ENCODE measurements at places on chromosomes 3 and 15.

DNA sequence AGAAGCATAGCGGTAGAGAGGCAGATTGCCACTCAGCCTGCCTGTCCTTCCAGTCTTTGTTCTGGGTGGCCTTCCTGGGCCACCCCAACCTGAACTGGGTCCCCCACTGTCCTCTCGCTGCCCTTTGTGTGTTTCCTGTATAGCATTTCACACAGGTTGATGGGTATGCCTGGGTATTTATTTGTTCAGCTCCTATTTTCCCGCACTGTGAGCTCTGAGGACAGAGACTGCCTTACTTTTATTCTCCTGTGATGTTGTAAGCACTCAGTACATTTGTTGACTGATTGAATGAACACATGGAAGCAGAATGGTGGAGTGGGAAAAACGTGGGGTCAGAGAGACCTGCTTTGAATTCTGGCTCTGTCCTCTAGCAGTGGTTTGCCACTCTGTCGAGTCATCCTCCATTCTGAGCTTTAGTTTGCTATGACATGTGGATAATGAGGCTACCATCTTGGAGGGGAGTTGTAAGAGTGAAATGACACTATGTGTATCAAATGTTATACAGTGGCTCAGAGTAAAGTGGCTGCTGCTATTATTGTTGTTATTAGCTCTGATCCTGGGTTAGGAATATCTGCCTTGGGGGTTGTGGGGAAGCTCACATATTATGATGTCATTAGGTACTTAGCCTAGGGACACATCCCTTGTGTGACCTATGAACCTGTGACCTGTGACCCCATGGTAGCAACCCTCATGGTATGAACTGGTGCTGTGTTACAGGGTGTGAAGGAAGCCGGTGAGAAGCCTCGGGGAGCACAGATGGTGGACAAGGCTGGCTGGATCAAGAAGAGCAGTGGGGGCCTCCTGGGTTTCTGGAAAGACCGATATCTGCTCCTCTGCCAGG, 6.4 kb downstream of the PLEKHO2 start:
- H3K27me3 ChIP-seq: no peaks in the 10 kb centered on the region
- H3K4me3 ChIP-seq: no peak overlapping the region
- no peak for DNase-seq
- no peak overlapping the region for H3K27ac ChIP-seq
- peaks cover 4% of the 10 kb centered on the region for H3K36me3 ChIP-seq
- peaks cover 40% of the 10 kb centered on the region for H3K4me1 ChIP-seq

DNA sequence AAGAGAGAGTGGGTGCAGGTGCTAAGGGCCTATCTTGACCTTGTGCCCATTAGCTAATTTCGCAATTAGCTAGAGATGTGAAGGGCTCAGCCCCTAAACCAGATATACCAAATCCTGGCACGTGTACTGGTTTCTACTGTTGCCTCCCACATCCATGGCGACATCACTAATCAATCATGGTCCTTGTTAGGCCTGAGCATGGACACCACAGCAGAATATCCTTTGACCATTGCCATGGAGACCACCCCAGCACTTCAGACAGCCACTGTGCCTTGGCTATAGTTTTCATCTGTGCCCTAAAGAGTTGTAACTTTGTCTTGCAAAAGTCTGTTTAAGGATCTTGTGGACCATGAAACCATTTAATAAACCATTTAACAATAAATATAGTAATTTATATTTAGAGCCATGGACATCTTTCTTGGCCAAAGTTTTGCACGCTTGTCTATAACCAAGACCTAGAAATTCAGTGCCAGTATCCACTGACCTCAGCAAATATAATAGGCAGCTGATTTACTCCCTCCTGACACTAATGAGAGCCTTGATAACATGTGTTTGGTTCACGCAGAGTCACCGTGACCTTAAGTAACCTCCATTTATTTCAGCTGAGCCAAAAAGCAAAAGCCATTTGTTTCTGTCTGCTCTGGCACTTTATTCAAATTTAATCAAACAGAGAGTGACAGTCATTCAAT, 43.4 kb downstream of the COLQ start:
- peaks cover 3% of the 10 kb centered on the region for H3K27me3 ChIP-seq
- H3K4me3 ChIP-seq: no peak overlapping the region

DNA sequence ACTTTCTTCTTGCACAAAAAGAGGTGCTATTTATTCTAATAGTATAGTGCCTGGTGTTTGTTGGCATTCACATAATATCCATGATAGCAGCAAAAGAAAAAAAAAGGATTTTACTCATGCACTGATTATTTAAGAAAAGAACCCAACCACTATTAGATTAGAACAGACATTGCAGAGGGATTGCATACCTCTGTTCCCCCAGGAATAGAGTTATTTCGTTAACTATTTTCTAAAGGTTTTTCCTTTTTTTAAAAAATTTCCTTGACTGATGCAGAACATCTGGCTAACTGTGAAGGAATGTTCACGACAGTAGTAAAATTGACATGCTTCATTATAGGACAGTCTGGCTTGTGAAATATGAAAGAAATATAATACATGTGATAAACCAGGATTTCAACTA, 136.6 kb upstream of the PTX3 start:
- no peak overlapping the region for H3K27ac ChIP-seq
- no peak for DNase-seq
- peaks cover 12% of the 10 kb centered on the region for H3K4me1 ChIP-seq
- H3K4me3 ChIP-seq: no peak overlapping the region
- H3K36me3 ChIP-seq: no peaks in the 10 kb centered on the region

DNA sequence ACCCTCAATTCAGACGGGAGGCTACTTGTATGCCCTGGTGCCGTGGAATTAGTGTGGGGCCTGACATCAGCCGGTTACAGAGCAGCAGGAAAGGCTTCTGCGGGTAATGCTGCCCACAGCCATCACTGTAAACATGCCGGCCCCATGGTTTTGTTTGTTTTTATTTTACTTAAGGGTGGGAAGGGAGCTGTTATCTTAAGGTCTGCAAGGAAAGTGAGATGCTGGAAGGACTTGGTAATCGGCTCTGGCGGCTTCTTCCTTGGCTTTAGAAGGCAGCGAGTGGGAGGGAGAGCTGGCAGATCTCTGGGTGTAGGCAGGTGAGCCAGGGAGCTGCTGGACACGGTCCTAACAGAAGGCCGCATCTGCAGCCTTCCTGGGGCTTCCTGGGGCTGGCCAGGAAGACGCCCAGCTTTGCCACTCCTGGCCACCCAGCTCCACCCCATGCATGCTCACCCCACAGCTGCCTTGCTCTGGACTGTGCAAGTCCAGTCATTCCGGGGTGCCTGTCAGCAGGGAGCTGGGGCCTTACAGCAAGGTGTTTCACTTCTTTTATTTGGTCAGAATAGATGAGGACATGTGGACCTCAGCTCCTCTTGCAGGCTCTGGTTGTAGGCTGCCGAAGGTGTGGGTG, 54.1 kb upstream of the FURIN start:
- H3K4me3 ChIP-seq: no peak overlapping the region
- peaks cover 3% of the 10 kb centered on the region for H3K36me3 ChIP-seq
- H3K27ac ChIP-seq: peak overlapping the region; percentile 55
- no peak for DNase-seq
- peaks cover 13% of the 10 kb centered on the region for H3K4me1 ChIP-seq

DNA sequence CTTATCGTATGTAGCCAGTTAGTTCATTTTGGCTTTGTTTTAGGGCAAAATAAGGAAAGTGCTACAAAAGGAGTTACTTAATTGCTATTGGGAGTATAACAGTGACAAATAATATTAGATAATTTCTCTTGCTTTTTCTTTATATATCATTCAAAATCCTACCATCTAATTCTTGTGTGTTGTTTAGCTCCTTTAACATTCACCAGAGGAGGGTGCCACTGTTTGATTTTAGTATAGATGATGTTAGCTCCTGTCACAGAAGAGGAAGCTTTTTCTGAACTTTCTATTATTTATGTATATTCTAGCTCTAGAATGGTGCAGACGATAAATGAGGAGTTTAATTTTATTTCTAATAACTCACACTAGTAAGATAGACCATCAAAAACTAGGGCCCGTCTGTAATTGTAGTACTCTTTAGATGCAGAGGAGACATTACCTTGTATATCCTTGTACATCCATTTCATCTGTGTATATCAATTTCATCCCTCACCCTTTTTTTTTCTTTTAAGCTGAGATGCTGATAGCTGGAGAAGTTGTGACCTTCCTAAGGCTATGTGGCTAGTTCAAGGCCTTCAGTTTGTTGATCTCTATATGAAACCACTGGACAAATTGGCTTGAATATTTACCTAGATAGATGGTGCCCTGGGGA, 3.0 kb downstream of the PPM1L start:
- no peak overlapping the region for H3K27ac ChIP-seq
- H3K4me3 ChIP-seq: no peak overlapping the region
- peaks cover 40% of the 10 kb centered on the region for H3K27me3 ChIP-seq
- H3K36me3 ChIP-seq: no peaks in the 10 kb centered on the region
- DNase-seq: no peak

- H3K27me3 ChIP-seq: no peaks in the 10 kb centered on the region
- no peak overlapping the region for H3K27ac ChIP-seq
- no peak for DNase-seq
- H3K4me1 ChIP-seq: no peaks in the 10 kb centered on the region
- H3K4me3 ChIP-seq: no peak overlapping the region
Measured at GRCh38 chr3:58203541-58203940, 7.2 kb downstream of the DNASE1L3 start.

- peaks cover 8% of the 10 kb centered on the region for H3K4me1 ChIP-seq
- no peaks in the 10 kb centered on the region for H3K36me3 ChIP-seq
- no peak overlapping the region for H3K27ac ChIP-seq
- H3K27me3 ChIP-seq: peaks cover 3% of the 10 kb centered on the region
Measured at GRCh38 chr3:148600902-148601765, 96.6 kb upstream of the AGTR1 start.

DNA sequence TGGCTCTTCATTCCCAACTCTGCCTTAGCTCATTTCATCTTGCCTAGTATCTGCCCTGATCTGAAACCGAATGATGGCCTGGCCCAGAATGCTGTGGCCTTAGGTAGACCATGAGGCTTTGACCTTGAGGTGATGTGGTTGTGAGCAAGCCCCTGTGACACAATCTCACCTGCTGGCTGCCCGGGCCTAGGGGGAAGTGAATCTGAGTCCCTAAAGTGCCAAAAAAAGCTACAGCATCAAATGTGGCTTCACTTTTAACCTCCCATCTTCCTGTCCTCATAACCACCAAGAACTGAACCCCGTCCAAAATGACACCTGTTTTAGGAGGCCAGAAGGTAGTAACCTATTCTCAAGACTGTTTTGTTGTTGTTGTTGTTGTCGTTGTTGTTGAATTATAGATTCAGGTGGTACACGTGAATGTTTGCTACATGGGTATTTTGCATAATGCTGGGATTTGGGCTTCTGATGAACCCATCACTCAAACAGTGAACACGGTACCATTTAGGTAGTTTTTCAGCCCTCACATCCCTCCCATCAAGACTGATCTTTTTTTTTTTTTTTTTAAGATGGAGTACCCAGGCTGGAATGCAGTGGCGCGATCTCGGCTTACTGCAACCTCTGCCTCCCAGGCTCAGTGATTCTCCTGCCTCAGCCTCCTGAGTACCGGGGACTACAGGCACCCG, 54.6 kb downstream of the MCCC1 start:
- DNase-seq: no peak
- peaks cover 58% of the 10 kb centered on the region for H3K36me3 ChIP-seq
- no peaks in the 10 kb centered on the region for H3K27me3 ChIP-seq
- H3K27ac ChIP-seq: no peak overlapping the region

- no peak for DNase-seq
- no peaks in the 10 kb centered on the region for H3K36me3 ChIP-seq
- no peak overlapping the region for H3K27ac ChIP-seq
- H3K27me3 ChIP-seq: no peaks in the 10 kb centered on the region
- no peaks in the 10 kb centered on the region for H3K4me1 ChIP-seq
Measured at GRCh38 chr3:133515127-133515526, 58.4 kb upstream of the CDV3 start.

GRCh38 chr3:143751643-143752178, 96.6 kb downstream of the SLC9A9 start:
- DNase-seq: no peak
- H3K36me3 ChIP-seq: no peaks in the 10 kb centered on the region
- H3K27me3 ChIP-seq: no peaks in the 10 kb centered on the region
- peaks cover 3% of the 10 kb centered on the region for H3K4me1 ChIP-seq

DNA sequence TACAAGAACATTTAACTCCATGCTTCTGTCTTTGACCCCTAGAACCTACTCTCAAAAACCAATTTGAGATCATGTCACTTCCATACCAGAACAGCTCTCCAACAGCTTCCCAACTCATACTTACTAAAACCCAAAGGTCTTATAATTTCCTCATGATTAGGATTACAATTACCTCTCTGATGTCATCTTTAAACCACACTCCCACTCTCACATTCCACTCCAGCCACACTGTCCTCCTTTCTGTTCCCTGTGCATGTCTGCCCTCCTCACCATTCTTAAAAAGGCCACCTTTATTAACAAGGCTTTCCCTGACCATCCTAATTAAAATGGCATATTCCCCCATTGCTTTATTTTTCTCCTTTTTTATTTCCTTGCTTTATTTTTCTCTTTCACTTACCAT, 18.9 kb downstream of the PHC3 start:
- no peak for DNase-seq
- H3K4me1 ChIP-seq: no peaks in the 10 kb centered on the region
- no peaks in the 10 kb centered on the region for H3K27me3 ChIP-seq
- H3K36me3 ChIP-seq: peaks cover 51% of the 10 kb centered on the region

DNA sequence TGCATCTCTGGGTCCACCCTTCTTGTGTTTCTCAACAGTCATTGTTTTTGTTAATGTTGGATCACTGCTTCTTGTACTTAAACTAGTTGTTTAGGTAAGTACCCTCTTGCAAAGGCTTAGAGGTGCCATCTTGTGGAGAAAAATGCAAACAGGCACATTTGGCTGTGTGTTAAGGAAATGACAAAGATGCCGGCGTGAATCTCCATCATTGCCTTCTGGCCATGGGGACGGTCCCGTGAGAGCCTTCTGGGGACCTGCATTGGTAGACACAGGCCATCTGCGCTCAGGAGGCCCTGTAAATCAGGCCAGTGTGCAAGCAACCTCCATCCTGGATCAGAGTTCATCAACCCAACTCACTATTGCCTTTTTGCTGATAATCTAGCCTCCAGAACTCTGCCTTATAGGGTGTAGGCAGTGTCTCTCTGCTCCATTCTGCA, 158.6 kb upstream of the NR2E3 start:
- no peaks in the 10 kb centered on the region for H3K27me3 ChIP-seq
- H3K4me1 ChIP-seq: peaks cover 29% of the 10 kb centered on the region
- H3K36me3 ChIP-seq: no peaks in the 10 kb centered on the region
- peak overlapping the region; percentile 78 for H3K27ac ChIP-seq
- no peak for DNase-seq
- H3K4me3 ChIP-seq: no peak overlapping the region

GRCh38 chr15:80612118-80612823, 82.8 kb upstream of the ABHD17C start:
- H3K27ac ChIP-seq: no peak overlapping the region
- H3K36me3 ChIP-seq: no peaks in the 10 kb centered on the region
- no peak for DNase-seq
- H3K27me3 ChIP-seq: peaks cover 3% of the 10 kb centered on the region
- no peak overlapping the region for H3K4me3 ChIP-seq
- H3K4me1 ChIP-seq: peaks cover 40% of the 10 kb centered on the region

All from mesothelial cell of epicardium (in vitro differentiated cells).